ENCODE measurements at places on chromosomes 12 and 14. TPM values are rescaled to one million over a fixed set of nuclear protein-coding genes. Genes with fewer than 3 reads are reported as not detected.
A peak's percentile ranks its signal among the peaks of the same experiment; 100 is the strongest.

The SYNJ2BP gene
- total RNA-seq = 16.4 TPM

The CCDC38 gene
- not detected for total RNA-seq

- DNase-seq = peak; percentile 40
Measured at GRCh38 chr14:105700622-105701288, 174.4 kb downstream of the TMEM121 start.

- no peak for DNase-seq
Measured at GRCh38 chr12:130873825-130874224, 2.0 kb downstream of the RAN start.

DNA sequence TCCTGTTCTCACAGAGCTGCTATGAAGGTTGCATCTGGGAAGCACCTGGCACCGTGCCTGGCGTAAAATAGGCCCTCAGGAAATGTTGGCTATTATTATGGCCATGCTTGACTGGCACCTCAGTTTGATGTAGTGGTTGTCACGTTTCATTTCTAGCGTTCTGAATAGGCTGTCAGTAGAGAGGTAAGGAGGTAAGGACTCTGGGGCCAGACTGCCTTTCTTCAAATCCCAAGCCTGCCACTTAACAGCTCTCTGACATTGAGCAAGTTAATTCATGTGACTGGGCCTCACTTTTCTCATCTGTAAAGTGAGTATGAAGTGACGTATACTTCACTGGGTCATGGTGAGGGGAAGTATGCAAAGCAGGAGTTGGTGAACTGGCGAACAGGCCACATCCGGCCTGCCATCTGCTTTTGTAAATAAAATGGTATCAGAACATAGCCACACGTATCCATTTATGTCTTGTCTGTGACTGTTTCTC, 196.2 kb downstream of the CACNA1C start:
- no peak for DNase-seq

DNA sequence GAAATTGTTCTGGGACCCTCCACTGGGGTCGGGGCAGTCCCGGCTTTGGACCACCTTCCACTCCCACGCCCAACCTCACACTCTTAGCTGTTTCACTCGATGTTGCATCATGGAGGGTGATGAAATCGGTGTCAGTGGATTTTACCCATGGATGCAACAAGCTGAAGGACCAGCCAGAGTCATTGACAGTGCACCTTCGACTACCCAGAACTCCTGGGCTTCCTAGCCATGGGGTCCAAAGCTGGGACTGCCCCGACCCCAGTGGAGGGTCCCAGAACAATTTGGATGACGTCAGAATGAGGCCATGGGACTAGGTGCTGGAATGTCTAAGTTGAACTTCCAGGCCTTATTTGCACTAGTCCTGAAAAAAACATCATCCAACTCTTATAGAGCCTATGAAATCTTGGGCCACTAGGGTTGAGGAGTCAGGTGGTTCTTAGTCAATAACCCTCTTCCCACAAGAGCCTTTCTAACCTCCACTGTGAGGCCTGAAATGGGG, 882 bp upstream of the IL23A start:
- no peak for DNase-seq

- no peak for DNase-seq
Measured at GRCh38 chr14:52683985-52684520, 11.3 kb downstream of the ERO1A start.

- no peak for DNase-seq
Measured at GRCh38 chr12:119417440-119417839, 82.9 kb downstream of the CCDC60 start.

- DNase-seq = no peak
Measured at GRCh38 chr12:54409267-54409666, 9.8 kb downstream of the ITGA5 start.

The PRORP gene
- total RNA-seq = 25.1 TPM

DNA sequence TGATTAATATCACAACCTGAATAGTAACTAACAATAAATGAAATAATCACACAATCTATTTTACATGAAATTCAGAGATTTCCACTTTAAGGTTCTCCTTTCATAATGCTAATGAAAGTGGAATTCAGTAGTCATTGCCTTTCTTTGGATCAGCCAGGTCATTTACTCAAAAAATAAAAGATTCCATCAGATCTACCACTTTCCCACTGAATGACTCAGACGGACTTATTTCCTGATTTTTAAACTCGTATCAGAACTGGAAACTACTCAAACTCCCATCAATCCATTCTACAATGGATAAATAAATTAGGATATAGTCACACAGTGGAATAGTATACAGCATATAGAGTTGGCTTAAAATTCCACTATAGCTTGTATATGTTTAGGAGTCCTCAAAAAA, 237.1 kb downstream of the MED13L start:
- peak; percentile 49 for DNase-seq

The STK38L gene
- 32.3 TPM for total RNA-seq

DNA sequence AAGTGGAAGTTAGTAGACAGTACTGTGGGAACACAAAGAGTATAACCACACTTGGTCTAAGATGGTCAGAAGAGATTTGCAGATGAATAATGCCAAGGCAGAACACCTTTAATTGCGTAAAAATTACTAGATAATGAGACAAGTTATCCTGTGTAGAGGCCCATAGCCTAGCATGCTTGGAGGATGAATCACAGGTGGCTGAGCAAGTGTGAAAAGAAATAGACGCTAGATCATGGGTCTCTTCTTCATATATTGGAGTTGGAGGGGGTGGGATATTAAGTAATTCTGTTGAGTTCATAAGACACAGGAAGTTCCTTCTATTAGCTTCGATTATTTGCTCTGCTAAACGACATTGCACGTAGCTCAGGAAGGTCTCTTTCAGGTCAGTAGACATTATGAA, 454.3 kb upstream of the LMO3 start:
- DNase-seq = no peak

DNA sequence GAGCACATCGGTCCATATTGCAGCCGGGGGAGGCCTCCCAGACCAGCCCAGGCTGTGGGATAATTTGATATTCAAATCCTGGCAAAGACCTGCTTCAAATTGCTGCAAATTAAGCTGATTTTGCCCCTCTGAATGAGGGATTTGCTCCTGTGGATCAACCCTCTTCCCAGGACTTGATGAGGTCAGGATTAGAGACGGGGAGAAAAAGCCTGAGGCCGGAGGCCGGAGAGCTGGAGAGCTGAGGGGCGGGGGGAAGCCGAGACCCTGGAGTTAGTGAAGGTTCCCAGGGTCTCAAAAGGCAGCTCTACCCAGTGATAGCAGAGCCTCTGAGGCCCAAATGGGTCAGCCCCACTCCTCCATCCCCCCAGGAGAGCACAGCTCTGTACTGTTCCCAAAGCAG, 17.5 kb upstream of the VSX2 start:
- DNase-seq = no peak

DNA sequence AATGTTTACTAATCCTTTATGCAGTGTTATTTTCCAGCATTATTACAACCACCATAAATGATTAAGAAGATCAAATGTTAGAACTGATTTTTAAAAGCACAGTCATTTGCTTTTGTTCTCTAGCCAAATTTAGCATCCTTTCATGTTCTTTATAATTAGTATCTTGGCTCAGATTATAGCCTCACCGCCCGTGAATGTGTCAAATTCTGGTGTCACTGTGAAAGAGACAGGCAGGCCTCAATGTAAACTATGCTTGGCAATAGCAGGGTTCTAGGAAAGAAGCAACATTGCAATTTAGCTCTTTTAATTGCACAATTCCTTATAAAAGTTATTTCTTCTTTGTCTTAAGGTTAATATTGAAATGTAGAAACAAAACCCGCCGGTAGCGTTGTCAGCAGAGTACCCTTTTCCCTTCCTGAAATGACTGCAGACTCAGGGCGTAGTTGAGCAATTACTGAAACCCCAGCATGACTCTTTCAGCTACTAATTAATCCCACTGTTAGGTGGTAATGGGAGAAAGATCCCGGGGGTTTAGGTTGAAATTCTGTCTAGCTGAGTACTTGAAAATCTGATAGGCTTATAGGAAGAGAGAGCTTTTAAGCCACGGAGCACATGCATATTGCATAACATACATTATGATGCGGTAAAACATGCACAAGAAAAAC, 1600.5 kb upstream of the SEL1L start:
- no peak for DNase-seq

DNA sequence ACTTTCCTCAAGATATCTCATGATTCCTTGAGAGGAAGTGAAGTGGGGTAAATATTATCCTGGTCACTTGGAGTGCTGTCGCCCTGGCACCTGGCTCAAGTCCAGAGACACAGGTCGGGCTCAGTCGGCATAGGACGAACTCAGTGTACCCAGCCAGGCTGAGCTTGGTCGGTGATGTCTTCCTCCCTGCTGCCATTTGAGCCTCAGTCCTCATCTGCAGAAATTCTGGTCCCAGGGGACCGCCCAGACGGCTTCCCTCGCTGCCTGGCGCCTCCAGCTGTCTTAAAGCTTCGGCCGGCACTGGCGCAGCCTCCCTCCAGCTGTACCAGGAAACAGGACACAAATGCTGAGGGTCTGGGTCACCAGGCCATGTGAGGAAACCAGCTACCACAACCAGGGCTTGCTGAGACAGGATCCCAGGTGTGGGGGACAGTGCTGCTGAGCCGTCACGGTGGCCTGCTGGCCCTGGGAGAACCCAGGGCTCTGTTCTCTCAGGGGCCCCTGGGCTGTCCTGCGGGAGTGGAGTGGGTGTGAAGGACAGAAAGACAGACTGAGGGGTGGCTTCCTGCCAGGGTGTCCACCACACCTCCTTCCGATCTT, 5.0 kb upstream of the KLC1 start:
- DNase-seq = no peak

GRCh38 chr14:93234798-93235197, 27.7 kb downstream of the UBR7 start:
- DNase-seq = peak; percentile 94

The OTOGL gene
- 3.1 TPM for total RNA-seq

DNA sequence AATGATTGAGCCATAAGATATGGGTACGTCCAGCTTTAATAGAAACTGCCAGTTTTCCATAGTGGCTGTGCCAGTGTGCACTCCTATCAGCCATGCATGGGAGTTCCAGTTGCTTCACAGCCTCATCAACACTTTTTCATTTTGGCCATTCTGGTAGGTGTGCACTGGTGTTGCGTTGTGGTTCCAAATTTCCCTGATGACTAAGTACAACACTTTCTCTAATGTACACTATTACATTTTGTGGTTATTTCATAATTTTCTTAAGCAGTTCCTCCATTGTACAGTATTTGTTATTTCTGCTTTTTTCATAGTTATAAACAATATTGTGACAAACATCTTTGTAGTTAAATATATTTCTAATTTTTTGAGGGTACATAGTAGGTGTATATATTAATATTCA, 21.5 kb upstream of the OAS1 start:
- no peak for DNase-seq

GRCh38 chr12:111172786-111173185, 196.1 kb downstream of the PHETA1 start:
- DNase-seq = no peak

GRCh38 chr12:124370851-124371250, 76.0 kb downstream of the RFLNA start:
- DNase-seq = no peak

- peak; percentile 45 for DNase-seq
Measured at GRCh38 chr12:91618281-91618680, 435.7 kb upstream of the DCN start.

DNA sequence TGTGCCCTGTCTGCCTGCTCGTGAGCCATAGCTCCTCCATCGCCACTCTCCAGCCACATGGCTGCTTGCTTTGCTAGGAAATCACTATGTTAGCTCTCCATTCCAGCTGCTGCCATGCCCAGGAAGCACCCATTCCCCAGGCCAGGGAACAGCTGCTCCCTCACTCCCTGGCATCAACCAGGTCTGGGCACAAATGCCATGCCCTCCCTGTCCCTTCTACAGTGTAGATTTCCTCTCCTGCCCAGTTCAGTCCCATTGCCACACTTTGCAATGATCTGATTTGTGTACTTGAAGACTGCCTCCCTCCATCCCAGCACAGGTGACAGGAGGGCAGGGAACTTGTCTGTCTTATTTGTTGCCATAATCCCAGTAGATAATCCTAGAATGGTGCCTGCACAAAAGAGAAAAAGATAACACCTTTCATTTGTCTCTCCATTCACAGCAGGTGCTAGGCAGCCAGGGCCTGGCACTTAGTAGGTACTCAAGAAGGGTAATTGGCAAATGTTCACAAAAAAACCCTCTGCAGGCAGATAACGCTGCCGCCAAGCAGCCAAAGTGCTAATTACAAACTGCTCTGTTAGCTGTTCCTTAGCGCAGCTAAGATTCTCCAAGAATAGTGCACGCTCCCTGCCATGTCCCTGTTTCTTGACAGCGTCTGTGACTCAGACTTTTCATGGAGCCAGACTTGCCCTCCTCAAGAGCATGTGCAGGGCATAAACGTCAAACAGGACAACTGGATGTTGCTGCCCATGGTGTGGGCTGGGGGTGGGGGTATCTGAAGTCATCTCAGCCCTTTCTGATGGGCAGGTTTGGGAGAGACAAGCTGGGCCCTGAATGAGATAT, 69.1 kb downstream of the ARL6IP4 start:
- no peak for DNase-seq

- DNase-seq = no peak
Measured at GRCh38 chr12:45305907-45306306, 90.0 kb downstream of the ANO6 start.

The SPATA7 gene
- total RNA-seq = 3.9 TPM

The MAP3K9 gene
- total RNA-seq = 14.3 TPM

GRCh38 chr12:52821826-52822660, 8.1 kb upstream of the KRT4 start:
- DNase-seq = peak; percentile 40

GRCh38 chr14:54590481-54590880, 23.6 kb downstream of the SAMD4A start:
- no peak for DNase-seq

DNA sequence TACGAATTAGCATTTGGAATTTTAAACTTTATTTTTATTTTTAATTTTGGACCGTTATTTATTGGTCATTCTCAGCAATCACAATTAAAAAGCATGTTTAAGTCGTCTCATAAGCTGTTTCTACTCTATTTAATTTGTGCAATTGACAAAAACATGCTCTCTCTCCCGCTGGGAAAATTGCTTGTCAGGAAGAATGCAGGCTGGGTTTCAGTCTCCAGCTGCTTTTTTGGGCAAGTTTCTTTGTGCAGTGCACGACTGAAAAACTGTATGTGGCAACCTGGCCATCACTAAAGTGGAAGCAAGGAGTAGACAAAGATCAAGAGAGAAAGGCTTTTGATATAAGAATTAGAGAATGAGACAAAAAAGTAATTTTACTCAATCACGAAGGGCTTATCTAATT, 941.5 kb upstream of the MDGA2 start:
- DNase-seq = no peak

The GALNT8 gene
- total RNA-seq = not detected
